ENCODE measurements at places on chromosomes 1 and 21.
A peak's percentile ranks its signal among the peaks of the same experiment; 100 is the strongest.

DNA sequence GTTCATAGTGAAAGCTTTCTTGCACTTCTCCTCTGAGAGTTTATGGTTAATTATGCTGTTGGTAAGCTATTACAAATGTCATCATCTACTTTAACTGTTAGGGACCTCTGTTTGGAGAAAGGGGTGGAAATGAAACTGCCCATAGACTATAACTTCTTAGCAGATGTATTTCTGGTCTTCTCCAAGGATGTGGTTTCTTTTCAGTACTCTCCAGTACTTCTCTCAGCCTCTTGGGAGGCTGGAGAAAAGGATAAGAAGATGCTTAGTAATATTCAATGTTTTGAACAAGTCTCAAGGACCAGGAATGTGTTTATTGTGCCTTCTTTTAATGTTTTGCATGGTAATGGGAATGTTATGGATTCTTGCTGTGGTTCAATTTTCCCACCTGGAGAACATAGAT lies 60.4 kb downstream of the LAMC2 start:
- DNase-seq = no peak

- DNase-seq = no peak
Observed at GRCh38 chr1:116230712-116231111, 119.5 kb downstream of the MAB21L3 start.

DNA sequence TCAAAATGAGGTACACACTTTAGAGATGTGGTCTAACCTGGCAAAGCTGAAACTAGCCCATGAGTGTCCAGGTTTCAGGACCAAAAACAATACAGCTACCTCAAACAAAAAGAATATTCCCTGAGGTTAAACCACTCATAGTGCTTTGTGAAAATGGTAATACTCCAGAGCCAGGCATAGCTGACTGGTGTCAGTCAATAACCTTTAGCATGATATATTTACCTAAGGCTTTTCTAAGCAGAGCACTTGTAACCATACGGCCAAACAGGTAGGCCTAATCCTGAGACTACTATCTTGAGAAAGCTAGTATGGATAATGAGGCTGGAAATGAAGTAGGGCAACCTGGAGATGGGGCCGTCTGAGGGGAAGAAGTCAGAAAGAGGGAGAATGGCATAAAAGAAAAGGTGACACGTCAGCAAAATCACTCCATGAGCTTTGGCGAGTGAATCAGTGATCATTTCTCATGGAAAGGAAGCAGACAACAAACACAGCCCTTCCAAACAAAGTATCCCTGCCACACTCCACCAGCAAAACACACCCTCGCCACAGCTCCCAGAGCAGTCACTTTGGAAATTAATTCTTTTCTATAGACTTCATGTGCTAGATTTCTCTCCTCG lies 1.7 kb upstream of the LRRC52 start:
- DNase-seq = no peak

DNA sequence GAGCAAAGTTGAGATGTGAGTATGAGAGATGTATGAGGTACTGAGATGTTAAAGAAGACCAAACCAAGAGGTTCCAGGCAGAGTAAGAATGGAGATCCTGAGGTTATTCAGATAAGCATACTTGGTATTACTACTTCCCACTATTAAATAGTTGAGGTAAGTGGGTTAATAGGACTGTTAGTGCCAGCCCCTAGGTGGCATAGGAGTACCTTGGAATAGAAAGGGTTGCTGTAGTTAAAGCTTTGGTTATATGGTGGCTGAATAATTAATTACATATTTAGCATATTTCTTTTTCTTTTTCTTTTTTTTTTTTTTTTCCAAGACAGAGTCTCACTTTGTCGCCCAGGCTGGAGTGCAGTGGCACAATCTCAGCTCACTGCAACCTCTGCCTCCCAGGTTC lies 397.9 kb upstream of the TMPRSS15 start:
- no peak for DNase-seq

DNA sequence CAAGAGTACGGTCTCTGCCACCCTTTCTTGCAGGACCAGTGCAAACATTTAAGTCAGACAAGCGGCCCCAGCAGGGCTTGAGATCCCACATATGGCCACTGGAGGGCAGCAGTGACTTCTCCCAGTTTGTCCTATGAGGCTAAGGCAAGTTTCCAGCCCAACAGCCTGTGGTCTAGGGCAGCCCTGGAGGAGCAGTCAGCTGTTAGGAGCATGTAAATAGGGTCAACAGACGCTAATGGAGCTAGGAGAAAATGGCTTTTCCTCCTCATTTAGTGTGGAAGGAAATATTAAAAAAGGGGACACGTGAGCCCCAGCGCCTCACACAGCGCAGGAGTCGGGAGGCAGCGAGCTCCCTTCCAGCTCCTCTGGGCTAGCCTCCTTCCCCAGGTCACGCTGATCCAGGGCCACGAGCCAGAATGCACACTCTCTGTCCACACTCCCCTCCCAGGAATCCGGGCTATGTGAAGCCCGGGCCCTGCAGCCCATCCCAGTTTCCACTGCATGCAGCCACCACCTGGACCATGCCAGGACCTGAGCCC lies 95.6 kb downstream of the LAMC2 start:
- DNase-seq = peak; percentile 68

DNA sequence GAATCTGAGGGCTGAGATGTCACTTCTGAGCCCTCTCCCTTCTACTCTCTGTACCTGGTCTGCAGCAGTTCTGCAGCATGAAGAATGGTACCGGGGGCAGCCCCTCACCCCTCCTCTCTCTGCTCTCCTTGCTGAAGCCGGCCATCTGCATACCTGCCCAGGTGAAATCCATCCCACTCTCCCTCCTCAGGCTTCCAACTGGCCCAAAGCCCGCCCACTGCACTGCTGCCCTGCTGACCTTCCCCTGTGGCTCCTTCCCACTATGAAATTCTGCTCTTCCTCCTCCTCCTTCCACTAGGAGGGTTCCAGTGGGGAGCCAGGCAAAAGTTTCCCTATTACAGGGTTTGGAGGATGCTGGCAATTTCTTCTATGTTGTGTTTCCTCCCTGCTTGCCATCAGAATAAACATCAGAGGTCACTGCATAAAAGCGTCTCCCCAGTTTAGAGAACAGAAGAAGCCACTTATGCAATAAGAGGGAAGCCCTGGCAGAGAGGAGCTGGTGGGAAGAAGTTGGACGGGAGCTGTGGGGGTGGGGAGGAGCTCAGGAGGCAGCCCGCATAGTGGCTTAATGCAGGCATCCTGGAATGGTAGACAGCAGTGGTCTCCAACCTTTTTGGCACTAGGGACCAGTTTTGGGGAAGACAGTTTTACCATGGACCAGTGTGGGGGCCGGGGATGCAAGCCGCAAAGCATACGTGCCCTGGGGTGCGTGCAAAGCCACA lies 30.3 kb downstream of the TMCO4 start:
- no peak for DNase-seq

- DNase-seq = no peak
Observed at GRCh38 chr1:215819114-215819513, 252.0 kb downstream of the KCTD3 start.

- DNase-seq = no peak
Observed at GRCh38 chr21:29647353-29647781, 292.4 kb downstream of the GRIK1 start.

GRCh38 chr1:228018961-228019721 lies 12.3 kb downstream of the WNT3A start:
- no peak for DNase-seq

- no peak for DNase-seq
Observed at GRCh38 chr1:231626951-231627614, 493 bp downstream of the DISC1 start.

GRCh38 chr21:32978331-32979270 lies 47.1 kb upstream of the OLIG2 start:
- no peak for DNase-seq

- DNase-seq = no peak
Observed at GRCh38 chr1:85371021-85371420, 93.9 kb downstream of the DDAH1 start.

- no peak for DNase-seq
Observed at GRCh38 chr21:44872649-44873355, 688 bp downstream of the PTTG1IP start.

DNA sequence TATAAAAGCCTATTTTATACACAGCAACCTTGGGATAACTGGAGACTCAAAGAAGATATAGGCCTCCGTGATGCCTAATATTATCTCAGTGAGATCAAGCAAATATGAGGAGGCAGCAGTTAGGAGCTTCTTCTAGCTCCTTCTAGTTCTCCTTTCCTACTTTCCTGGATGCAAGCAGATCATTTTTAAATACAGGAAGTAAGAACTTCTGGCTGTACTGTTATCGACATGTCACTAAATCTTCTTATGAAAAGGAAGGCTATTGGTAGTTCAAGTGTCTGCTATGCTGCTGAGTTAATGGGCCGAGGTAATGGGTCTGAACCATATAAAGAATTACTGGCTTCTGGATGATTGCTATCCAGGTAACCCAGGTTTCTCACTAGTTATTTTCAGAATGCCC lies 15.9 kb downstream of the HSPA13 start:
- DNase-seq = no peak

- DNase-seq = no peak
Observed at GRCh38 chr1:109547463-109548320, 723 bp upstream of the GNAI3 start.

- peak; percentile 41 for DNase-seq
Observed at GRCh38 chr21:34889320-34889675, 159.8 kb downstream of the RUNX1 start.

DNA sequence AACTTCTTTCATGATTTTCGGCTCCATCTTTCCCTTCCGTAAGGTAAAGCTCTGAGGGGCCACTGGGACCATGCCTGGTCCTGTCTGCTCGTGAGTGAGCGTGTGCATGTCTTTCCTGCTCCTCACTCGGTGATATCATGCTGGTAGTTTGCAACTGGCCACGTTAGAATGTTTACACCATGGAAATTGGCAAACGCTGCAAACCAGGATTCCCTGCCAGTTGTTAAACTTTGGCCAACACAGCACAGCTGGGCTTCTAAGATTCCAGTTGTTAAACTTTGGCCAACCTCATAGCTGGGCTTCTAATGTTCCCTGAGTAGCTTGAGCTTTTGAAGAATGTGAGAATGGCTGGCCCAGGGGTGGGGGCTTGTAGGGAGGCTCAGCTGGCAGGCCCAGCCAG lies 68.0 kb upstream of the ACTL8 start:
- no peak for DNase-seq

DNA sequence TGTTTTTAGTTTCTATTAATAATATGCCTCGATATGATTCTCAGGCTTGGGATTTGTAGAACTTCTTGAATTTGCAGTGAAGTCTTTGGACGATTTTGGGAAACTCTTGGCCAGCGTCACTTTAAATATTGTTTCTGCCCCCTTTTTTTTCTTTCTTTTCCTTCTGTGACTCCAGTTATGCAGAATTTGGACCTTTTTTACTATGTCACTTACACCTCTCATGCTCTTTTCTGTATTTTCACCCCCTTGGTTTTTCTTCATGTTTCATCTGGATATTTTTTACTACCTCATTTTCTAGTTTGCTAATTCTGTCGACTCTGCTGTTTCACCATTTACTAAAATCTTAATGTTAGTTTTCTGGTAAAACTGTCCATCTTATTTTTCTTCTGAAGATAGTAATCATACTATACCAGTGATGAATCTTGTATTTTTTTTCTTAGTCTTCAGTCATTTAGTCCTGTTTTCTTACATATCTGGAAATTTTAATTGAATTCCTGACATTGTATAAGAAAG lies 173.6 kb downstream of the DHRS3 start:
- no peak for DNase-seq

GRCh38 chr1:172162236-172162635 lies 258.2 kb upstream of the C1orf105 start:
- no peak for DNase-seq

DNA sequence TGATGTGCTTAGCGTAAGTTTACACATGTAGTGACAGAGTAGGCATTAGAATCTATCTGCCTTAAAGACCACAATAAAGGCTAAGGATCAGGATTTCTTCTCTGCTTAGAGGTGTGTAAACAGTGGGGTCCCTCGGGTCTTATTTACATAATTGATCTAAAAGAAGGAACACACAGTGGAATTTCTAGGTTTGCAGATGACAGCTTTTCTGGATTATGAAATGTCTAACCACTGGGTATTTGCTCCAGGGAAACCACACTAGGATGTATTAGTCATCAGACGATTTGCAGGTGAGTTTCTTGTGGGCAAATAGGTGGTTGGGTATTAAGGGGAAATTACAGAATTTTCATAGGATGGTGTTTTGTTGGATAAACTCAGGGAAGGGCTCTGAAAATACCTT lies 5.8 kb downstream of the LRRC8D start:
- no peak for DNase-seq

DNA sequence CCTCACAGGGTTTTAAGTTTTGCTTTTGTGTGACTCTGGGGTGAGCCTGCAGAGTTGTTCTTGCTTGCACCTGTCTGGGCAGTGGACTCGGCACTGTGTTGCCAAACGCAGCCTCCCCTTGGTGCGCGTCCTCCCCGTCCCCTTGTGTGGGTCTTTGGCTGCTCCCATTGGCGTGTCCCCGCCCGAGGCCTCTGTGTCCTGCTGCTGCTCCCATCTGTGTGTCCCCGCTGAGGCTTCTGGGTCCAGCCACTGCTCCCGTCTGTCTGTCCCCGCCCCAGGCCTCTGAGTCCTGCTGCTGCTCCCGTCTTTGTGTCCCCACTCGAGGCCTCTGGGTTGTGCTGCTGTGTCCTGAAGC lies 62.8 kb downstream of the PCNT start:
- no peak for DNase-seq

GRCh38 chr1:108886292-108886691 lies 9.5 kb downstream of the GPSM2 start:
- DNase-seq = no peak

DNA sequence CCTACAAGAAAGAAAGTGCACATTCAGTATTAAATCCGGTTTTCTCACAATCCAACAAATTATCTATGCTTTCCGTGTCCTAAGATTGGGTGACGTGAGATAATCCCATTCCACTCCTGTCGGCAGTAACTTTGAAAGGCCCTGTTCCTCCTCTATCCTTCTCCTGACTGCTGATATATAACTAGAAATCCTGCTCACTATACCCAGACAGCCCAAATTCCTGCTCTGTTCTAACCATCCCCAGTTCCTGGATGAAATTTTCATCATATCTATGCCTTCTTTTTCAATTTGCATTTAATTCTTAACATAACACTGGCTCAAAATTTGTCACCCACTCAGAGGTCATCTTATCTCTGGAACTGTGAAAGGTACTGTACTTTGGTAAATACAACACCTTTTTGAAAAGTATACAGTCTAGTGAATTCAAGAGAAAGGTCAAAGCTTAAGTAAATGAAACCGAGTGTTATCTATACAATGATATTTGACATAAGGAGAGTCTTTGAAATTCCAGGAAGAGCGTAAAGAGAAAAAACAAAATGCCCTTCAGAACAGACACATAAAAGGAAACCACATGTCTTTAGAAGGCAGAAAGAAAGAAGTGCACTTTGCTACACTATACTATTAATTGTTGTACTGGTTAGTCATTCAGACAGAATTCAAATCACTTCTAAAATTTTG lies 200.5 kb upstream of the NEGR1 start:
- DNase-seq = no peak

GRCh38 chr1:54107131-54107530 lies 45.7 kb downstream of the CDCP2 start:
- no peak for DNase-seq

DNA sequence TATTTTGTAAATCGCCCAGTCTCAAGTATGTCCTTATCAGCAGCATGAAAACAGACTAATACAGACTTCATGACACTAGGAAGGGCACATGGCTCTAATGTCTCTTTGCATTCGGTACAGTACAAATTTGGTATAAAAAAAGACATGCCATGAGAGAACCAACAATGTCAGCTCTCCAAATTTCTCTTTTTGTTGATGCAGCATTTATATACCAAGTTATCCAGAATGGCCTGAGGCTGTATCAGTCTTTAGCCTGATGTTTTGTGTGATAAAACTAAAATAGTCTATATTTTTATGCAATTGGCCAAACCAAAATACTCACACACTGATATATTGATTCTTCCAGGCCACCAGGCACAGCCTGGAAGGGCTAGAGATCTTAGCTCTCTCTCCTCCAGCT lies 124.3 kb upstream of the SAMSN1 start:
- DNase-seq = no peak
